Substantia nigra (tissue), 51 donors: ENCODE measurements at places on chromosomes 5 and 9.

DNA sequence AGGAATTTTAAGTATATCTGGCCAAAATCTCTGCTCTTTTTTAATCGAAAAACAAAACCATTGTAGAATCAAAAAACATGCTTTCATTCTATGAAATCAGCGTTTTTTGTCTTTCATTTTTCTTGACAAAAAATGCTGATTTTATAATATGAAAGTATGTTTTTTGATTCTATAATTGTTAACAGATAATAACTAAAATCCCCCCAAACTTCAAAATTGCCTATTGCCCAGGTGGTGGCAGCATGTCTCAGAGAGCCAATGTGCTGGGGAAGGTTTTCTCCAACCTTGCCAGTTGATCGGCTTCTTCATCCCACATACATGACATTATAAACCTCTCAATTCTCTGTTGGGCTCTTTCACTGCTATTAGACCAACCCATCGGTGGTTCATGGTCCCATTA, 5.1 kb upstream of the SMIM15 start:
- no peak for DNase-seq

GRCh38 chr9:135414293-135414692, 65.3 kb upstream of the PPP1R26 start:
- DNase-seq = no peak

DNA sequence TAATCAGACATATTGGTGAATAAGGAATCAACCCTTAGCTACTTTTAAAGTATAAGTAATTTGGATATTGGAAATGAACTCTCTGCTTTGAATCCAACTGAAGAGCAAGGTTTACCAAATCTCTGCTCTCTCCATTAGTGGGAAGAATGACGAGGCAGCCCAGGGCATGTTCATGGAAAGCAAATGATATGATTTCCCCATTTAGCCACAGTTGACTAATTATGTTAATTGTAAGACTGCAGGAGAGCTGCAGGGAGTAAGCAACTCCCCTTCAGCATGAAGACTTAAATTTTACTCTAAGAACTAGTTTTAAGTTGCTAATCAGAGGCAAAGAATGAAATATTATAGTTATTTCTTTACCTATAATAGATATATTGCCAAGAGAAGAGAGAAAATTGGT, 194.3 kb upstream of the CD180 start:
- DNase-seq = no peak

DNA sequence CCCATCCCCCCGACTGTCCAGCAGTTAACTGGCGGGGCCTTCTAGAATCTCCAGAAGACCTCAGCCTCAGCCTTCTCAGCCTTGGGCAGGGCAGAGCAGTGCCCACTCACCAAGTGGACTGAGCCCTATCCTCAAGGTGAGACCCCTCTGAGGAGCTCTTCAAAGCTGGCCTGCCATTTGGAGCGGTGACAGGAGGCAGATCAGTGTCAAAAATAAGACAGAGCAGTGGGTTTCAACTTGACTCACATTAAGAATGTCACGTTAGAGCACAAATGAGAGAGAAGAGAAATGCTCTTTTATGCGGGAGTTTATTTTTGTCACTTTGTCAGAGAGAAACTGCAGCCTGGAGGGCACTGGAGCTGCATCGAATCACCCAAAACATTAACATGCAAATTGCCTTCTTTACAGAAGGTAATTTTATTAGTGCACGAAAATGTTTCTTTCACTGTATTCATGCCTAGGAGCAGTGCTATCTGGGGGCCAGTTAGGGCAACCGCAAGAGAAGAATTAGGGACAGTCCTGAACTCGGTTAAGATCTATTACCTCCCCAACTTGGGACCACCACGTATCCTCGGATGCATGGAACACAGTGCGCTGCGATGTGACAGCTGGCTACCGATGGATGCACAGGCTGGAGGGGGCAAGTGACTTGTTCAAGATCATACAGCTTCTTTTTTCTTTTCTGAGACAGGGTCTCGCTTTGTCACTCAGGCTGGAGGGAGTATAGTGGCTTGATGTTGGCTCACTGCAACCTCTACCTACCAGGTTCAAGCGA, 188.5 kb downstream of the DAB2IP start:
- no peak for DNase-seq

GRCh38 chr5:33892620-33893137, 889 bp upstream of the ADAMTS12 start:
- DNase-seq = no peak

DNA sequence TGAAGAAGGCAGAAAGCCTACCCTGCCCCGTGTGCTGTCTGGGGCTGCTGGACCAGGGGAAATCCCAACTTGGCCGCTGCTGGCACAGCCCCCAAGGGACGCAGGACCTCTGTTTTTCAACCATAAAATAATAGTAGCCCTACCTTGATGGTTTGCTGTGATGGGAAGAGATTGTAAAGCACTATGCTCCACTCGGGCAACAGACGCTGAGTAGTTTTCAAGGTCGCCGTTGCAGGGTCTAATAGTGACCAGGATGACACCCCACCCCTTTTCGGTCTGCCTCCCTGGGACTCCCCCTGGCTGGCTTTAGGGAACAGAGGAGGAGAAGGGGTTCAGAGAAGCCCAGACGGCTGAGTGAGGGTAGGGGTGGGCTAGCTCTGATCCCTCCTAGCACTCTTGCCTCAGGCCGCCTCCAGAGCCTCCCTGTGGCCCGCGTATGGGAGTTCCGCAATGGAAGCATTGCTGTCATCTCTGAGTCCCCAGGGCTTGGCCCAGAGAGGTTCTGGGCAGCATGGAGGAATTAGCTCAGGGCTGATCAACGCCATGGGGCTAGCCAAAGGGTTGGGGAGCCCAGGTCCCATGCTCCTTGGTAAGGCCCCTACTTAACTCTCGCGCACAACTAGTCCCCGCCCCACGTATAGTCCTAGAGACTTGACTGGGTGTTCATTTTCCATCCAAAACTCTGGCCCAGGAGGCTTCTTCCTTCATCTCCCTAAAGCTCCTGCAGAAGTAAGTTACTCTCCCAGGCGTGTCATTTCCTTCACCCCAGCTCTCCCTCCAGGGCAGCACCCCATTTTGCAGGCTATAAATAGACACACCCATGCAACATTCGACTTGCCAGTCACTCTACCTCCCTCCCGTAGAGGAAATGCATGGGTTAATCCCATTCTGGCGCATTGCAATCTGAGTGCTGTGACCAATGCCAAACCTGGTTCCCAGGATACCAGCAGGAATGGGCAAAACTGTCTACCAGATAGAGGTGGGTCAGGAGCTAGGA, 1.1 kb upstream of the IRF1 start:
- no peak for DNase-seq

DNA sequence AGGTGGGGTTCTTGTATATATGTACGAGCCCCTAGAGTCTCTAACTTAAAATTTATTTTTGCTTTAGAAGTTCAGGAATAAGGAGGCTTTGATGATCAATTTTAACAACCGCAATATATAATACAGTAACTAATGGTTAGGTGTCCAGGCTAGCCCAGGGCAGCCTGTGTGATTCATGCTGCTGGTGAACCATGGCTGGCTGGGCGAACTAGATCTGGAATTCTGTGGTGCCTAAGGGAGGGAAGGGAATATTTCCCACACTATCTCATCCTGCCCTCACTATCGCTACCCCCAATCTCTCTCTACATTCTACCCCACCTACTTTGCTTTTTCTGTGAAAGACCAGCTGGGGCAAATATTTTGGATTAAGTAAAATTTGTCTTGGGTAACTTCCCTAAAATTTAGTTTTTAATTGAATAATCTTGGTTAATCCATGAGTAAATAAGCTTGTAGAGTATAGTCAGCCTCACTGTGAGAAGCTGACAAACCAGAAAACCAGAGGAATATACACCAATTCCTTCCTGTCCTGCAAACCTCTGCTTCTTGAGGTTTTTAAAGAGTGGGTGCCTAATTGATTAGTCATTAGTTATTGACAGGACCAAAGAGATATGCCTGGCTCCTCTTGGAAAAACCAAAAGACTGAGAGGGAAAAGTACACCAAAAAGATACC, 115.1 kb upstream of the CCDC152 start:
- no peak for DNase-seq

DNA sequence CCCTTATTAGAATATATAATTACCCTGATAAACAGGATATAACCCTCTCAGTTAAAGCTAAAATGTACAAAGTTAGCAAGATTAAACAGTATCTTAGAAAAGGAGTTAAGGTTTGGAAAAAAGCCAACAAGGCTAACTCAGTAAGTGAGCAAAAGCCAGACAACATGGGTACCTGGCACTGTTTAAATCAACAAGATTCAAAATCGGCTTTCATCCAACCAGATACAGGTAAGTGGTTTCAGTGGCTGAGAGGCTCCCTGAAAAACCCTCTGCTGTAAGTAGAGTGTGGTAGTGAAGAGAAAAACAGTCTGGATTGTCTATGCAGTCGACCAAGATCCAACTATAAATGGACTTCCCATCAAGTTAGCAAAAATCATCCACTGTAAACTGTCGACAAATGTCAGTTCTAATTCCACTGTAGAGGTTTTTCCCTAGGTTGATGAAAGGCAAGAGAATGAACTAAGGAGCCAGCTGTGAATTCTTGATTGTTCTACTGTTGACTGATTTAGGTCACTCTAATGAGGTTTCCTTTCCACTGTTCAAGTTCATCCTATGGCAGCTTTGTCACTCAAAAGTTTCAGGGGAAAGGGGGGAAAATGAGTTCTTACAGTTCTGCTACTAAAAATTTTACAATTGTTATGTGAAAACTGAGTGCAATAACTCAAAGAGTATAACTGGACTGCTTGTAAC, 27.3 kb downstream of the ETF1 start:
- DNase-seq = no peak
